Left renal cortex interstitium (tissue), 4 donors: ENCODE measurements at places on chromosomes 5 and 9. TPM values are rescaled to one million over a fixed set of nuclear protein-coding genes. Genes with fewer than 3 reads are reported as not detected.

- no peak for DNase-seq
Measured at GRCh38 chr9:111094433-111094924, 56.2 kb upstream of the LPAR1 start.

Gene RNF14
- 52.3 TPM for polyA plus RNA-seq

GRCh38 chr5:173302546-173303155 is 25.6 kb downstream of the STC2 start:
- DNase-seq: no peak

DNA sequence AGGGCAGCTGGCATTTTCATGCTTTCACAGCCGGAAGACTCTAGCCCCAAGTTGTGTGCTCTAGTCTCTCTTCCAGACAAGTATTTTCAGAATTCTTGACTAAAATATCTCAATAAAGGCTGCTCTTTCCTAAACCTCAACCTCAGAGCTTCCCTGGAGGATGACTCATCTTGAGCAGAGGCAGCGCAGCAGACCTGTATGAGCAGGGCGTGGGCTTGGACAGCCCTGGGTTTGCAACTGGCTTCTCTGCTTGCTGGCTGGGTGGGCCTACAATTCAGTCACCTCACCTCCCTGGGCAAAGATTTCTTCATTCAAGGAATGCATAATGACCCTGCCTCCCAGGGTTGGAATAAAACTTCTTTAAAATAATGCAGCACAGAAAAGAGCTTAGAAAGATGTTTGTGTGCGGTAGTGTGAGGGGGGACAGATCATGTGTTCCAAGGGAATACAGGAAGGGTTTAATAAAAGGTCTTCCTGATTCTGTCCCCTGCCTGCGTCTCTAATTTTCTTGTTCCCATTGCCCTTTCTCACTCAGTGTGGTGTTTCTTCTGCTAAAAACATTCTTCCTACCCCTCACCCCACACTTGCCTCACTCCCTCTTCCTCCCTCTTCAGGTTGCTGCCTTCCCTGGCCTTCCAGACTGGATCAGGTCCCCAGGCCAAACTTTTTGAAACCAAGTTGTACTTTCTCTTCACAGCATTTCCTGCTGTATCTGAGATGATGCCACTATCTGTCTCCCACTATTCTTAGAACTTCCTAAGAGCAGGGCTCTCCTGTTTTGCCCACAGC is 39.4 kb upstream of the MAP1B start:
- DNase-seq: no peak

GRCh38 chr9:117151716-117152115 is 263.1 kb downstream of the ASTN2 start:
- no peak for DNase-seq

DNA sequence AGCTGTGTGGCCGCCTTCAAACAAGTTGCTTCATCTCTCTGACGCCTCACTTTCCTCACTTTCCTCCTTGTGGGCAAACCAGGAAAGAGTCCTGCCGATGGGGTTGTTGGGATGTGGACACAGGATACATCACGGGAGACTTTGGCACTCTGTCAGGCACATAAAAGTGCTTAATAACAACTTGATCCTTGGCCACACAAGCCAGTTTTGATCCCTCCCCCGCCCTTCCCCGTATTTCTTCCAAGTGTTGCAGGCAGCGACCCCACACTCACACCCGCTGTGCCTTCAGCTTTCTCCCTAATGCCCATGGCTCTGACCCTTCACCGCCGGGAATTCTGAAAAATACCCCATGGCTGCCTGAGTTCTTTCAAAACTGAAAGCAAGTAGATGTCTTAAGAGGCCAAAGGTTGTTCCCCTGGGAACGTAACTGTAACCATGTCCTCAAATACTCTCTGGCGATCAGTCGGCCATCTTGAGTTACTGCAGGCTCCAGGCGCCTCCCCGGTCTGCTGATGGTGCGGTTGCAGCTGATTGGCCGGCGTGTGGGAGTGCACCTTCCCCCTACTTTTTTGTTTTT is 59.8 kb downstream of the ARHGEF37 start:
- no peak for DNase-seq

DNA sequence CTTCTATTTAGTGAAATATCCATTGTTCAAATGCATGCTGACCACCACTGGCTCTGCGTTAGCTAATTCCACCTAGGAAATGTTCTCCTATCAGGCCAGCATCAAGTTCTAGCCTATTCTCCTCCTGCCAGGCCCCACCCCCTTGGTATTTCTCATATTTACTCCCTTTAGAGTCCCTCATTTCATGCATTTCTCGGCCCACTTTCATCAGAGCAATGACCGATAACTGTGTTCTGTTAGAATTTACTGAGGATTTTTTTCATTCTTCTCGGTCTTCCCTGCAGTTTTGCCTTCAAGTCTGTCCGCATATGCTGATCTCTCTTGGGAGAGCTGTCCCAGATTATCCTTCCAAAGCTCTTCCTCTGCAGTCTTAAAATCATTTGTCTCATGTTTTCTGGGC is 143.4 kb downstream of the GOLPH3 start:
- no peak for DNase-seq

Gene RIGI
- polyA plus RNA-seq: 11.2 TPM

GRCh38 chr9:69179037-69179436 is 5.0 kb downstream of the TJP2 start:
- no peak for DNase-seq

Gene ST8SIA4
- polyA plus RNA-seq: 5.0 TPM

Gene MYMK
- not detected for polyA plus RNA-seq

Gene BTNL8
- 0.27 TPM for polyA plus RNA-seq
